ENCODE measurements at places on chromosomes 11 and 22.

- DNase-seq, result no peak
Measured at GRCh38 chr11:128845334-128845780, 21.7 kb downstream of the KCNJ1 start.

GRCh38 chr11:12769834-12770345 lies 95.7 kb downstream of the TEAD1 start:
- DNase-seq, result no peak

GRCh38 chr11:130909650-130910049 lies 6.6 kb downstream of the SNX19 start:
- no peak for DNase-seq

GRCh38 chr11:117595440-117595839 lies 201.6 kb downstream of the DSCAML1 start:
- no peak for DNase-seq

DNA sequence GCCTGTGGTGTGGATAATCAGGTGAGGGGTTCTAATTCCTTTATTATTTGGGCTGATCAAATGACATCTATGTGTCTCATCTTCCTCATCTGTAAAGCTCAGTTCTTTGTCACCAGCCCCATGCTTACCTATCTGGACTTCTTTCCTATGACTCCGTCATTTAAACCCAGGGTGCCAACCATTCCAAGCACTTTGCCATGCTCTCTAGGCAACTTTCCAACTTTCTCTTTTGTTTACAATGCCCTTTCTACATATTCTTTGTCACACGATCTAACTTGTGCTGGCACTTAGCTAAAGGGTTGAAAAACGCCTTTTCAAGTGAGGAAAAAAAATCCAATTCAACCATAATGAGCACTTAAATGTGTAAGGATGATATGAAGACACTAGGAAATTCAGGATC lies 27.9 kb downstream of the EXPH5 start:
- no peak for DNase-seq
